ENCODE measurements at places on chromosomes 7 and 10. TPM values are rescaled to one million over a fixed set of nuclear protein-coding genes. Genes with fewer than 3 reads are reported as not detected.

DNA sequence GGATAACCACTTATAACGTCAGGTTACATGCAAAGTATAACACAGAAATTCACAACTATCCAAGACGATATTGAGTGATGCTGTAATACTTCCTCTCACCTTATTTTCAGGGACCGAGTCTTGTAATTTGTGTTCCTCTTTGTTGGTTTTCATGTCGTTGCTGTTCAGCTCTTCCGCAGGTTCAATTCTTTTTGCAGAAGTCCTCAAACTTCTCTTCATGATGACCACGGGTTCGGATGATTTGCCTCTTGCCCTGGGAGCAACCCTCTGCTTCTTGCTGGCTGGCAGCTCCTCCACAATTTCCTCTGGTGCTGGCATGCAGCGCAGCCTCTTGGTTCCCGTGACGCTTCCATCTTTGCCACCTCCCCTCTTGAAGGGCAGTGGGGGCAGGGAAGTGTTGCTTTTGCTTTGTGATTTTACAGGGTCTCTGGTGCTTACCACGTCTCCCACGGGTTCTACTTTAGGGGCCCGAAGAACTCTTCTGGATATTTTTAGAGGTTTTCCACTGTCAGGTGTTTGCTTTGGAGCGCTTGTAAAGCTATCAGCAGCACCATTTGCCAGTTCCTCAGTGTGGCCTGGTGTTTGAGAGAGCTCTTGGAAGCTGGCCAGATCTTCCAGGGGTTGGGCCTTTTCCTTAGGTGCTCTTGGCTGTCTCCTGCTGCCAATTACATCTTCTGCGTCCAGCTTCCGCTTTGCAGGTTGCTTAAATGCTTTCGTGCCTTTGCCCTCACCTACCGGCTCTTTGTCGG, 23.6 kb downstream of the MKI67 start:
- no peak for DNase-seq

DNA sequence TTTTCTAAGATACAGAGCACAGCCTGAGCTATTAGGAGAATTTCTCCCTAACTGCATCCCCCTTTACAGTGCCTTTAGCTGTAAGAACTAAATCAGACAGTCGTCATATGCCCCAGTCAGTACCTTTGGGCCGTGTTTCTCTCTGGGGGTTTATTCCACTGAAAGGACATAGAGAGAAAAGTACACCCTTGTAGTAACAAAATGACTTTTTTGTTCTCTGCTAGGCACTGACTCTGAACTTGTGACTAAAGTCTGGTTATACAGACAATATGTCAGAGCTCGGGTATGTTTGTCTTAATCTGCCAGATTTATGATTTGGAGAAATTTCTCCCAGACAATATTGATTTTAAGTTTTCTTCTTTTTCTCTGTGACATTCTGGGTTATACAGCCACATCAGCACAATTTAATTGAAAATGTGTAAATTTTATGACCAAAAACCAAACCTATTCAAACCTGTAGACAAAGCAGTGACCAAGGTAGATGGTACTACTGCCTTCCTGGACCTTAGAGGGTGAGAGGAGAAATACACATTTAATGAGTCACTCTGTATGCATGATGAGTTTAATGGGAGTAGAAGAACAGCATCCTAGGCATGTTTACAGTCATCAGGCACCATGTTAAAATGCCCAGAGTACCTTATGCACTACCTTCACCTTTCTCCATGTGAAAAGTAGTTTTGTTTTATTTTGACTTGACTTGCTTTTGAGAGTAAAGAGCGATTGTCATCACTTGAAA, 156.1 kb upstream of the PLXDC2 start:
- DNase-seq: no peak

GRCh38 chr7:147859033-147859432, 731.5 kb upstream of the C7orf33 start:
- DNase-seq: no peak

- DNase-seq: no peak
Observed at GRCh38 chr10:72062382-72062781, 26.0 kb downstream of the SPOCK2 start.

GRCh38 chr10:44788147-44789129, 122.7 kb upstream of the TMEM72 start:
- DNase-seq: no peak

GRCh38 chr10:83078160-83078559, 1061.1 kb upstream of the GHITM start:
- DNase-seq: no peak

Gene ACTL6B
- not detected for total RNA-seq

Gene PRSS37
- total RNA-seq: not detected

Gene CAMK1D
- total RNA-seq: 0.64 TPM
